ENCODE measurements at places on chromosomes 2 and 18.

GRCh38 chr2:201263779-201264178 lies 3.4 kb downstream of the CASP8 start:
- no peak for DNase-seq

GRCh38 chr2:234414596-234414995 lies 82.3 kb downstream of the ARL4C start:
- DNase-seq = no peak

DNA sequence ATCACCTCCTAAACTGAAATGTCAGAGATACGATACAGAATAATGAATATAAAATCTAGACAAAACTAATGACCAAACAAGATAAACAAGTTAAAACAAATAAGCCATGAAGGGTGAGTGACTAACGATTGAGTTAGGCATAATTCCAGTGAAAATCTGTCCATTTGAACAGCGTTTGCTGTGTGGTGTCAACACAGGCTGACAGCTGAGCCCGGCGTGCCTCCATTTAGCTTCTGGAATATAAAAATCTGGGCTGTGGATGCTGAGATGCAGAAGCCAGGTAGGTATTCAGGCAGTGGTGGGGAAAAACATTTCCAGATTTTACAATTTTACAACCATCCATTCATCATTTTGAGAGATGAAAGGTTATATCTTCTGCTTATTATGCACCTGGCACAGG lies 2041.4 kb upstream of the CELF4 start:
- no peak for DNase-seq

DNA sequence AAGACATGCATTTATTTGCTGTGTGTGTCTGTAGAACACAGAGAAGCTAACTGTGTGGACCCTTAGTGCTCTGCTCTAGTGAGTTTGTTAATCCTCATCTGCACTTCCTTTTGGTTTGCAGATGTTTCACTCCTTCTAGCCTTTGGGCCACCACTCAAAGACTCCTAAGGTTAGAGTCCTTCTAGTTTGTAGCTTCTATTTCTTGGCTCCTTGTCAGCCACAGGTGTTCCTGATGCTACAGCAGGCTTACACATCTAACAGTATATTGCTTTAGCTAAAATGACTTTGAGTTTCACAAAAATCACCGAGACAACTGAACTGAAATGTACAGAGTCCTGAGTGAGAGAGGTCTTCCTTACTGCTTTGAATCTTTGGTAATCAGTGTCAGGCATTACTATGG lies 551.4 kb downstream of the NRXN1 start:
- DNase-seq = no peak

- no peak for DNase-seq
Observed at GRCh38 chr18:58004317-58004716, 39.7 kb upstream of the NEDD4L start.

- no peak for DNase-seq
Observed at GRCh38 chr2:100427627-100428258, 10.3 kb upstream of the CHST10 start.

DNA sequence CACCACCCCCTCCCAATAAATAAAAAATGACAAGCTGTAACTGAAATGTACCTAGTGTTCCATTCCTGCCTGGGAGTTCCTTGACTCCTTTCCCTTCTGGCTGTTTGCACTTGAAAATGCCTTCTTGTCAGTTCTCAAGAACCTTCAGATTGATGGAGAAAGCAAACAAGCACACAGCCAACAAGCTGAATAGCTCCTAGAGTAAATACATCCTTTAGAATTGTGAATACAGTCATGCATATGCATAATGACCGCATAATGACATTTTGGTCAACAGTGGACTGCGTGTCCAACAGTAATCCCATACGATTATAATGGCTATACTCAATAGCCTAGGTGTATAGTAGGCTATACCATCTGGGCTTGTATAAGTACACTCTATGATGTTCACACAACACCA lies 97.0 kb downstream of the LYPD6 start:
- no peak for DNase-seq

DNA sequence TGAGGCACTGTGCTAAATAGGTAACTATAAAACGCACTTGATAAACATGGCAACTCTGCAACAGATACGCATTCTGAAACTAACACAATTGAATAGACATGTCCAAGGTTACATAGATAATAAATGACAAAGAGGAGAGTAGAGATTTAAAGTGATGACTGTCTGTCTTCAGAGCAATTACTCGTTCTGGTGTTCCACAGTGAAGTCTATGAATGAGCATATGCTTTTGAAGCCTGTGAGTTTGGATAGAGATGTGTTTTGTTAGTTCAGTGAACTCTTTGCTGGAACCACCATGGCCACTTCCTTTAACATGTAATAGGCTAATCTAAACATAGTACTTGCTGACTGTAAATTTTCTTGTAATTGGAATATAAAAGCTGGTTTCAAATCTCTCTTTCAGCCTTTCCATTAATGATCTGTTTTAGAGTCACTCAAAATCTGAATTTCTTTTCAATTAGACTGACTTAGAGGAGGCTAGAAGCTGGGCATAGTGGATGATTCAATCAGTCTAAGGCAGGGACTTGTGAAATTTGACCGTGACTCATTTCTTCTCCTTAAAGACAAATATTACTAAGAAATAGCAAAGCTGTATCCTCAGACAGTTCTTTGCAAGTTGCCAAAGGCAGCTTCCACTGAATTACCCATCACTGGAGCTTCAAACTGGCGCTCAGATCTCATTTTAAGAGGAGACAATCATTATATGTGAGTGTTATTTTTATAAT lies 1130.1 kb upstream of the CELF4 start:
- DNase-seq = no peak

GRCh38 chr2:122737429-122738077 lies 982.1 kb downstream of the TSN start:
- DNase-seq = no peak

DNA sequence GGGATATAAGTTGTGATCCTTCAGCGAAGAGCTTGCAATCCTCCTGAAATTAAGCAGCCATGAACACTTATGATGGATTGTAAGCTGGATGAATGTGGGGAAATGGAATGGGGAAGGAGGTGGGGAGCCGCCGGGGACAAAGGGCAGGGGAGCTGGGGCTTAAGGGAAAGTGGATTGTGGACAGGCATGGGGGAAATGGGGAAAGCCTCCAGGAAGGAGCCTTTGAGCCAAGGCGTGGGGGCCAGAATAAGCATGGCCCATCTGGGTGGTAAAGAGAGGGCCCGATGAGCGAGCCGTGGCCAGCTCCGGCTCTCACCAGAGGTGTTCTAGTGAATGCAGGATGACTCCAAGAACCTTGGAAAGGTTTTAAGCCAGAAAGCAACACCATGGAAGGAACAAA lies 124.0 kb downstream of the SMAD7 start:
- DNase-seq = no peak

DNA sequence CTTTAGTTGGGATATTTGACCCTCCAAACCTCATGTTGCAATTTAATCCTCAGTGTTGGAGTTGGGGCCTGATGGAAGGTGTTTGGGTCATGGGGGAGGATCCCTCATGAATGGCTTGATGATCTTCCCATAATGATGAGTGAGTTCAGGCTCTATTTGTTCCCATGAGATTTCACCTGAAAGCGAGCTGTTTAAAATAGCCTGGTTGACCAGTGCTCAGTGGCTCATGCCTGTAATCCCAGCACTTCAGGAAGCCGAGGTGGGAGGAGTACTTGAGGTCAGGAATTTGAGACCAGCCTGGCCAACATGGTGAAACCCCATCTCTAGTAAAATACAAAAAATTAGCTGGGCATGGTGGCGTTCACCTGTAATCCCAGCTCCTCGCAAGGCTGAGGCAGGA lies 14.9 kb upstream of the PSME4 start:
- no peak for DNase-seq

- no peak for DNase-seq
Observed at GRCh38 chr2:236988690-236989624, 96.7 kb upstream of the COPS8 start.

DNA sequence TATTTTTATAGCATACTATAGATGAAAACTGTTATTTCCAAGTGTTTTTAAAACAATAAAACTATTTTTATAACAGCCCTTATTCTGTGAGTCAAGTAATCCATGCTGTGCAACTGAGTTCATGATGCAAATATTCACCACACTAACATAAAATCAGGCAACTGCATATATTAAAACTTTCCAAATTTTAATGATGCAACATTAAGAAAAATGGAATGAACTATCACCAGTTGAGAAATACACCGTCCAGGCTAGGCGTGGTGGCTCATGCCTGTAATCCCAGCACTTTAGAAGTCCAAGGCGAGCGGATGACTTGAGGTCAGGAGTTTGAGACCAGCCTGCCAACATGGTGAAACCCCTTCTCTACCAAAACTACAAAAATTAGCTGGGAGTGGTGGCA lies 114.5 kb downstream of the CDH2 start:
- no peak for DNase-seq

- no peak for DNase-seq
Observed at GRCh38 chr2:146370826-146371225, 1474.0 kb upstream of the ACVR2A start.

DNA sequence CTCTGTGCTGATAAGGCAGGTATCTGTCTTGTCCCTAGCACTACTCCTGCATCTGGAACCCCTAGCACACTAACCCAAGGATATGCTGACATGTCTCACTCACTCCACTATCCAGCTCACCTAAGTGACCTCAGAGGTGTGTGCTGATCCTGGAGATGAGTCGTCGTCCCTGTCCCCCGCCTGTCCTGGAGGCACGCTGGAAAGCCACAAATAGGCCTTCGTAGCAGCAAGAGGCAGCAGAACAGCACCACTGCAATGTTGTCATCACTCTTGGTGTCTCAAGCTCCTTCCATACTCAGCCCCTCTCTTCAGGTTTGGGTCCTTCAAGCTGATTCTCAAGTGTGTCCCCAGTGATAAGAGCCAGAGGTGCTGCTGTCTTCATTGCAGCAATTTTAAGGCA lies 73.0 kb upstream of the ITGA6 start:
- no peak for DNase-seq

DNA sequence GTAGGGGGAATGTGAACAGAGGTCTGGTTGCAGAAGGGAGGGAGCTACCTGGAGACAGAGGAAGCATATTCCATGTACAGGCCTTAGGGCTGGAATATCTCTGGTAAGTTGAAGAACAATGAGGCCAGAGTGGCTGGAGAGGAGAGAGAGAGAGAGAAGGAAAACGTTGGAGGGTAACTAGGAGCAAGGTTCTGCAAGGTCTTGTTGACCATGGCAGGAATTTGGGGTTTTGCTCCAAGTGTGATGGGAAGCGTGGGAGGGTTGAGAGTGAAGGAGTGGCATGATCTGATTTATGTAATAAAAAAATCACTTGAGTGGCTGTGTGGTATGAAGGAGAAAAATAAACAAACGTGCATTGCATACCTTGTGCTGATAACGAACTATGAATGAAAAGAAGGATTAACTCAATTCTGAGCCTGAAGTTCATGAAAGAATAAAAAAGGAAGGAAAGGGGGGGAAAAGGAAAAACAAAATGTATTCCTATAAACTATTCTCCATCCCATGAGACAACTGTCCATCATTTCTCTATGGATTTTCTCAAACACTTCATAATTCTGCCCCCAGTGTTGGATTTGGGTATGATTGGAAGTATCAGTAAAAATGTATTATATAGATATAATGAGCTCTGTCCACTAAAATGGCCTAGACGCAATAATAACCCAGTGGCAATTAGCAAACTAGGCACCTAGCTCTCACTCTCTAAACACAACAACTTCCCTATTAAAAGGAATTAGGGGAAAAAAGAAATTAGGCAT lies 59.7 kb upstream of the PMAIP1 start:
- no peak for DNase-seq

DNA sequence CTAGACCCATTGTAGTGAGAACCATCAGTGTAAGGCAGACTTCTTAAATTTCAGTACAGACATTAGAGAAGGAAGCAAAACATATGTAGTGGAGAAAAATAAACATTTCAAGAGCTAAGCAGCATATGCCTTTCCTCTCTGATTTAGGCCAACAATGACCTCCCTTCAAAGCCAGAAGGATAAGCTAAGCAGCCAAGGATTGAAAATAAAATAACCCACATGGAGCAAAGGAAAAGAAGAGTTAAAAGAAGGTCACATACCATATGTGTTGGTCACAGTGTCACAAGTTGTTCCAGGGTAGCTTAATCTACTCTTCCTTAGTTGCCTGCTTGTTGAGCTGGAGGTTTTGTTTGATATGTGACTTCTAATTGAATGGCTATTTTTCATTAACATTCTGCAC lies 15.6 kb upstream of the LAMA1 start:
- no peak for DNase-seq

DNA sequence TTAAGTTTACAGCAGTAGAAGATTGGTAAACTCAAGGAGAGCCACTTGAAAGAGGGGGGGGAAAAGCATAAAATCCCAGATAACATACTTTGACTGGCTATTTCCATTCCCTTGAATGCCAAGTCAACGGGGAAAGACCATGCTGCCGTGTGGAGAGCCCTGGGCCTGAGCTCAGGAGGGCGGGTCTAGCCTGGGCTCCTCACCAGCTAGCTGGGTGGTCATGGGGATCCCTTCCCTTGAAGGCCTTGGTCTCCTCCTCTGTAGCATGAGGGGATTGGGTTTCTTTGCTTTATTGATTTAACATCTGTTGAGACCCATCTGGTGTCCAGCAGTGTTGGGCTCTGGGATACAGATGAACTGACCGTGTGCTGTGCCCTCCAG lies 35.0 kb downstream of the TEX51 start:
- DNase-seq = no peak

- no peak for DNase-seq
Observed at GRCh38 chr2:53188851-53189510, 578.6 kb upstream of the CHAC2 start.

- DNase-seq = no peak
Observed at GRCh38 chr18:54957296-54957832, 1.9 kb downstream of the CCDC68 start.

- DNase-seq = no peak
Observed at GRCh38 chr2:39080152-39080551, 40.7 kb downstream of the SOS1 start.

GRCh38 chr2:60840880-60841279 lies 40.5 kb upstream of the REL start:
- no peak for DNase-seq

GRCh38 chr18:48554610-48555400 lies 16.0 kb downstream of the CTIF start:
- DNase-seq = no peak

- no peak for DNase-seq
Observed at GRCh38 chr2:179745635-179746256, 115.7 kb downstream of the ZNF385B start.

DNA sequence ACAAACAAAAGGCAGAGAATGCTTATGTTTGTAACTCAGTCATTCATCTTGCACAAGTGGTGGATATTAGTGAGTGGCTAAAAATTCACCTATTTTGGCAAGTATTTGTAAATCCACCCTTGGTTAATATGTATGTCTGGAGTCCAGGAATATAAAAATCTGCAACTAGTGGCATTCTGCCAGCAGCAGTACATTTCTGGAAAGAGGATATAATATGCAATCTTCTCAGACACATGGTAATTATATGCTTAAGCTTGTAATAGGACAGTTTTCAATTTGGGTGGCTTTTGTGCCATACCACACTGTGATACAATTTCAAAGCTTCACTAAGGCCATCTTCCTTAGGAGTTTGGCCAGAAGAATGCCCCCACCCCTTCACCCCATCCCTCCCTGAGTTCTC lies 693.3 kb downstream of the MBD2 start:
- DNase-seq = no peak

GRCh38 chr2:41610501-41611190 lies 437.2 kb upstream of the PKDCC start:
- DNase-seq = no peak

Data from NCI-H1048 (cell line).